Pancreas (tissue), 10 donors: ENCODE measurements at places on chromosomes 6 and 20. TPM values are rescaled to one million over a fixed set of nuclear protein-coding genes. Genes with fewer than 3 reads are reported as not detected.

DNA sequence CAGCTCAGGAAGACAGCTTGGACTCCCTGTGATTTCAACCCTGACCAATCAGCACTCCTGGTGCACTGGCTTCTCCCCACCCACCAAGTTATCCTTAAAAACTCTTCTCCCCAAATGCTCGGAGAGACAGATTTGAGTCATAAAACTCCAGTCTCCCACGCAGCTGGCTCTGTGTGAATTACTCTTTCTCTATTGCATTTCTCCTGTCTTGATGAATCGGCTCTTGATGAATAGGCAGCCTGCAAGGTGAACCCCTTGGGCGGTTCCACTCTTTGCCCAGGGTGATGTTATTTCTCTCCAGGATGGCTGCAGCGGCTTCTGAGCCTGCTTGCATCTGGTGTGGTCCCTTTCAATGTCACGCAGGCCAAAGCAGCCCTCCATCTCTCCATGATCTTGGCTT lies 12.4 kb downstream of the SLC52A3 start:
- DNase-seq, result no peak

DNA sequence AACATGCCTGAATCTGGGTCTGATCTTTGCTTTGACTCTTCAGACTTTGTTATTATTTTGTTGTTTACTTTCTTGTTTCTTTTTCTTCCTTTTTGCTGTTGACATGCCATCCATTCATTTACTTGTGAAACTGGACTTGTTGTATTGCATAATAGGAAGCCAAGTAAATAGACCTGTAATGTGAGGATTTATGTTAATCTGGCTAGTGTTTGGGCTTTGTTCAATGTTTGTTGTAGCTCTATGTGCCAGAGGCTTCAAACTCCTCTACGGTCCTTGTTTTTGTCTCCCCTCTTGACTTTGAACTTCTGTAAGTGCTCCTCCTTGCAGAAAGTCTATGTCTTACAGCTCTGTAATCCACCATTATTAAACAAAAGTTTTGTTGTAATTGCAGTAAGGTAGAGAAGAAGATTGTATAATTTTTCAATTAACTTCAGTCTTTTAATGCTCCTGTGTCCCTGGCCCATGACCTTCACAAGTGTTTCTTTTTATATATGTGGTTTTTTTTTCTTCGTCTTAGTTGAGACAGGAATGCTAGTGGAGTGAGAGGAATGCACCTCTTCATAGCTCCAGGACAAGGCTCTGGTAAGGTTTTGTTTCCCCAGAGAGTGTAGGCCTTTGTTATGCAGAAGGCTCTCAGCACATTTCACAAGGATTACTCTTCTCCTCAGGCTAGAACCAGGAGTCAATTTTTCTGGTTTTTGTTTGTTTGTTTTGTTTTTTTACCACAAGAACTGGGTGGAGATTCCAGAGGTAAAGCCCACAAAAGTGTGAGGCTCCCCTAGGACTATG lies 1061.8 kb upstream of the CITED2 start:
- DNase-seq, result no peak

DNA sequence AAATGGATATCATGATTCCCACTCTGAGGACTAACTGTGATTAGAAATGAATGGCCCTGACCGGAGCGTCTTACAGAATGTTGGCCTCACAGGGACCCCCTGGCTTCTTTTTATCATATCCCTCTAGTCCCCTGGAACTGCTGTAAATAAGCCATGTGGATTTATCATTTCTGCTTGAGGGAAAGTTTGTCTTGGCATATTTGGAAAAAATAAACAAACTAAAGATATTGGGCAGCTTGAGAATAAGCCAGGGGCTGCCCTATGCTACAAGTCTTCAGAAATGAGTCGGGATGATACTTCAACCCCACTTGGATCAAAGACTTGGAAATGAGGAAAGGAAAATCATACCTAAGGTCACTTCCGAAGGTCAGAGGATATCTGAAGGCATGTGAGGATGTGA lies 179.1 kb downstream of the THBS2 start:
- no peak for DNase-seq

DNA sequence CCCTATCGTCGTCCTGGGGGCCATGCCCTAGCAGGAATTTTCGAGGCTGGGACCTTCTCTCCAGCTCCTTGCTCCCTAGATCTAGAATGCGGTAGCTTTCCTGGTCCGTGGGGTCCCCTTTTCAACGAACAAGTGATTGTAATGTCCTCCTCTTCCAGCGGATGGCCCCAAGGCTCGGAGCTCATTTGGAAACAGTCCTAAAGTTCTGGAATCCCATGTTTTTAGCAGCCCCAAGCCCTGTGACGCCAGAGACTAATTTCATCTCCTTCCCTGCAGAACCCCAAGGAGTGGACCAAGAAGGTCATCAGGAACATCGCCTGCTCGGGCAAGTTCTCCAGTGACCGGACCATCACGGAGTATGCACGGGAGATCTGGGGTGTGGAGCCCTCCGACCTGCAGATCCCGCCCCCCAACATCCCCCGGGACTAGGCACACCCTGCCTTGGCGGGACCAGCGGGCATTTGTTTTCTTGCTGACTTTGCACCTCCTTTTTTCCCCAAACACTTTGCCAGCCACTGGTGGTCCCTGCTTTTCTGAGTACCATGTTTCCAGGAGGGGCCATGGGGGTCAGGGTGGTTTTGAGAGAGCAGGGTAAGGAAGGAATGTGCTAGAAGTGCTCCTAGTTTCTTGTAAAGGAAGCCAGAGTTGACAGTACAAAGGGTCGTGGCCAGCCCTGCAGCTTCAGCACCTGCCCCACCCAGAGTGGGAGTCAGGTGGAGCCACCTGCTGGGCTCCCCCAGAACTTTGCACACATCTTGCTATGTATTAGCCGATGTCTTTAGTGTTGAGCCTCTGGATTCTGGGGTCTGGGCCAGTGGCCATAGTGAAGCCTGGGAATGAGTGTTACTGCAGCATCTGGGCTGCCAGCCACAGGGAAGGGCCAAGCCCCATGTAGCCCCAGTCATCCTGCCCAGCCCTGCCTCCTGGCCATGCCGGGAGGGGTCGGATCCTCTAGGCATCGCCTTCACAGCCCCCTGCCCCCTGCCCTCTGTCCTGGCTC lies 48.5 kb downstream of the PYGB start:
- DNase-seq, result no peak

DNA sequence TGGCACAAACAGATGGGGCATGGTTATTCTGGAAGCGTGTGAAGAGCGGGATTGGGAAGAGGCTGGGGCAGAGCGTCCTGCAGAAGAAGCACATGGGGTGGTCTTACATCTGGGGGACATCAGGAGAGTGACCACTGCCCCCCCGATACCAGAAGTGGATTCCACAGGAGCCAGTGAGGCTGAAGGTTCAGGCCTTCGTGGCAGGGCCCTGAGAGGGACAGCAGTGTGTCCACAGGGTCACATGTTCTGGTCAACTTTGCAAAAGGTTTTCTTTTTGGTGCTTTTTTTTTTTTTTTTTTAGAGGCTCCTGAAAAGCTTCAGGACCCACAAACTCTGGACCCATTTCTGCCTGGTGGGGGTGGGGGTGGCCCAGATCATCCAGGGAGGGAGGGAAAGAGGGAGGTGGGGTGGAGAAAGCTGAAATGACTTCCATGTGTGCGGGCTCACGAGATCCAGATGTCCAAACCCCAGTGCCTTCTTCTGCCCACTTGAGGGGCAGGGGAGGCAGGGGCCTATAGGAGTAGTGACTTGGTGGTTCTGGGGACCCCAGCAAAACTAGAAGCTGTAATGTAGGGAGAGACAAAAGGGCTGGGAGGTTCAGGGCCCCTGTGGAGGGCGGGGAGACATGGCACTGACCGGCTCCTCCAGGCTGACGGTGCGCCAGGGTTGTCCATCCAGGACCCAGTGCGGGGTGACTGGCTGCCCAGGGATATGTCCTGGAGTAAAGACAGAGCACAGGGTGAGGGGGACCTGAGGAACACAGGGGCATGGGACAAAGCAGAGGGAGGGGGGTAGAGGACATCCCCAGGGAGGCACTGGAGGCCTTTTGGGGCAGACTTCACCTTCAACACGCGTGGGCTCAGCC lies 2.7 kb downstream of the ADAM33 start:
- no peak for DNase-seq

DNA sequence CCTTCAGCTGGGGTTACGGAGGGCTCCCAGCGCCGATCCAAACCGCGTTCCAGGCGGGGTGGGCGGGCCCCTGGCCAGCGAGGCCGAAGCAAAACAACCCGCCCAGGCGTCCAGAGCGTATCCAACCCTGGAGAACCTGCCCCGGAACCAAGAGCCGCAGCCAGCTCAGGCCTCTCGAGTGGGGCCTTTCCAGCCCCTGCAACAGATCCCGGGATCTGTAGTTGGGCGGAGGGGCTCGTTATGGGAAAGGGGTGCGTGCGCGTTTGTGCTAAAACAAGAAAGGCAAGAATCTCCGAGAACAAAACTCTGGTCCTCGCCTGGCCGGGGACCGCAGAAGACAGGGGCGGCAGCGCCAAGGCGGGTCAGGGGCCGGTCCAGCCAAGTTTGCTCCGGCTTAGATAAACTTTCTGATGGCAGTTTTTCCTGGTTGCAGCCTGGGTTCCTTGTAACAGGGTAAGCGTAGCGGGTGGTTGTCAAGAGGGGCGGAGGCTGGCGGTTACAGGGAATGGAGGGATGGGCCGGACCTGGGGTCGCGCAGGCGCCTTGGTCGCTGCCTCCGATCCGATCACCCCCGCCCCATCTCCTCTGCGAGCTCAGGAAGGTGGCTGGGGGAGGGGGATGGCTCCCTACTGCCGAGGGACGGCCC lies 448 bp upstream of the RIN2 start:
- DNase-seq, result peak; percentile 94

DNA sequence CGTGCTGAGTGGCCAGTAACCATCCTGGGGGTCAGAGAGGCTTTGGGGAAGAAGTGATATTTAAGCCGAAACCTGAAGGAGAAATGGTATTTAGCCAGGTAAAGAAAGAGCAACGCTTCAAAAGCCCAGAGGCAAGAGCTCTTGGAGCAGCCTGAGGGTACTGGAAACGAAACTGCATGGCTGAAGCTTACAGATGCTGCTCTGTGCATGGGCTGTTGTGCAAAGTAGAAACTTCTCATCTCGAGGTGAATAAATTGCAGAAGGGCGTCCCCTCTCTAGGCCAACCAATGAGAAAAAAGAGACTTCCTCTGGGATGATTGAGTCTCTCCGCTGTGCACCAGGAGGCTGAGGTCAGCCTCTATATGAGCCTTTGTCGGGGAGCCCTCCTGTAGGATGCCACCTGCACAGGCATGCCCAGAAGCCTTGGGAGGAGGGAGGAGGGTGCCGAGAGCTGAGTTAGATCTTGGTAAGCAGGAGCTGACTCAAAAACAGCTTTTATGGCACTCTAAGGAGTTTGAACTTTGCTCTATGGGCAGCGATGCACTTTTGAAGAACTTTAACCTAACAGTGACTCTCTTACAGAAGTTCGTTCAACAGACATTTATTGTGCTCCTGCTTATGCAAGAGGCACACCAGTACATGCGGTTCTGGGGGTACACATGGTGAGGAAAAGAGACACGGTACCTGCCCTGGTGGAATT lies 61.6 kb upstream of the EDN1 start:
- no peak for DNase-seq

- DNase-seq, result no peak
Measured at GRCh38 chr20:20095114-20095872, 43.0 kb downstream of the CFAP61 start.

DNA sequence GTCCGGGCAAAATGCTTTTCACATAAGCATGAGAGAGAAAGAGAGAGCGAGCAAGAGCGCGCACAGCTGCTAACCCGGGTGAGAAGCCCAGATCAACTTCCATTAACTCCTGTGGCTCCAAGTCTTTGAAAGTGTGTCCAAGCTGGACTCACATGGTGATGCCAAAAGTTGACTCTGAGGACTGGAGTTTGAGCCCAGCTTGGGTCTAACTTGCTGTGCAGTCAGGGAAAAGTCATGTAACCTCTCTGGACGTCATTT lies 357.2 kb upstream of the SULF2 start:
- no peak for DNase-seq

DNA sequence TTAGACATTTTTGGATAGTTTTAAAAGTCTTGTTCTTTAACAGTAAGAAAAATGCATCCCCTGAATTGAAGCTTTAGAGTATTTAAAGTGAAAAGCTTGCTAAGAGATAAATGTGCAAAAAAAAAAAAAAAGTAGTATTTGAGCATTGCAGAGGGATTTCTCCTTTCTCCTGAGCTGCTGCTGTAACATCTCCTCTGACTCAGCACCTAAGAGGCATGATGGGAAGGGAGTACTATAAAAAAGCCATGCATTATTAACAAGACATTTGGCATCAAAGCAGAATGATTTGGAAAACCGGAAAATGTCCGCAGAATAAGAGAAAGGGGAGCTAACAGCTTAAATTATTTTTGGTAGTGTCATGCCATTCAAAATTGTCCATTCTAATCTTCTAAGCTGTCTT lies 27.9 kb downstream of the B4GALT5 start:
- no peak for DNase-seq

DNA sequence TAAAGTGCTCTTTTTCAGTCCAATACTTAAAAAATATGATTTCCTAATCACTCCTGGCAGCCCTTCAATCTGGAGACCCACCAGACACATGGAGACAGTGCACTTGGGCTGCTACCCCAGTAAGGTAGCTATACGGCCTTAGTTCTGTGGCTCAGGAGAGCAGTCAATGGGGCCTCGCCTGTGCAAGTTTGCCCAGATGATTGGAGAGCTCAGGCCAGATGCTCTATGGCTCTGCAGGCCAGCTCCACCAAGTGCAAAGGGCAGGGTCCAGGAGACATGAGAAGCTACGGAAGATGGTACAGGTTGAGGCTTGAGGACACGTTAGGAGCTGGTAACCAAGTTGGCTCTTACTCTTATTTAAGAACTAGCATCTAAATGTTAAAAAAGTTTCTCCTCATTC lies 30.7 kb downstream of the STK38 start:
- no peak for DNase-seq

DNA sequence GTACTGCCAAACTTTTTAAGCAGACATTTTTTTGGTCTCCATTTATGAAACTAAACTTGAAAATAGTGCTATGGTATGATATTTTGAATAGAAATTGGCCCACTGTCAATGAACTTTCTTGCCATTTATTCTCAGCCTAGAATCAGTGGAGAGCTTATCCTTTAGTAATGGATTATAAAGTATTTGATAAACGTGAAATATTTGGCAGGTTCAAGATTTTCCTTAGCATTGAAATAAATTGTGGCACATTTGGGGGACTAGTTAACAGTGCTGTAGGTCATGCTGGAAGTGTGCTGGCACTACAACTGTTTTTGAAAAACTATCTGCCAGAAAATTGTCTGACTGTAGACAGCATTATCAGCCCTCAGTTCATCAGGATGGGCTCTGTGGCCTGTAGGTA lies 2.1 kb downstream of the PRSS35 start:
- no peak for DNase-seq

DNA sequence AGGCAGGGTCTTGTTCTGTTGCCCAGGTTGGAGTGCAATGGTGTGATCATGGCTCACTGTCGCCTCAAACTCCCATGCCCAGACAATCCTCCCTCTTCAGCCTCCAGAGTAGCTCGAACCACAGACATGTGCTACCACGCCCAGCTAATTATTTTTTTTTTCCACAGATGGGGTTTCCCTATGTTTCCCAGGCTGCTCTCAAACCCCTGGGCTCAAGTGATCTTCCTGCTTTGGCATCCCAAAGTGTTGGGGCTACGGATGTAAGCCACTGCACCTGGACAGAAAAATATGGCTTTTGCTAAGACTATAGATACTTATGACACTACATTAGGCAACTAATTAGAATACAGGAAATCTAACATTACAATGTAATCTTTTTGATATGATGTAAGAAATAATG lies 17.9 kb downstream of the RNF24 start:
- no peak for DNase-seq

The CYP24A1 gene
- total RNA-seq, result not detected

The ANKEF1 gene
- 4.2 TPM for total RNA-seq

The INSM1 gene
- 5.4 TPM for total RNA-seq

The SLC12A5 gene
- total RNA-seq, result 0.56 TPM
